ENCODE measurements at places on chromosomes 6 and 20.

DNA sequence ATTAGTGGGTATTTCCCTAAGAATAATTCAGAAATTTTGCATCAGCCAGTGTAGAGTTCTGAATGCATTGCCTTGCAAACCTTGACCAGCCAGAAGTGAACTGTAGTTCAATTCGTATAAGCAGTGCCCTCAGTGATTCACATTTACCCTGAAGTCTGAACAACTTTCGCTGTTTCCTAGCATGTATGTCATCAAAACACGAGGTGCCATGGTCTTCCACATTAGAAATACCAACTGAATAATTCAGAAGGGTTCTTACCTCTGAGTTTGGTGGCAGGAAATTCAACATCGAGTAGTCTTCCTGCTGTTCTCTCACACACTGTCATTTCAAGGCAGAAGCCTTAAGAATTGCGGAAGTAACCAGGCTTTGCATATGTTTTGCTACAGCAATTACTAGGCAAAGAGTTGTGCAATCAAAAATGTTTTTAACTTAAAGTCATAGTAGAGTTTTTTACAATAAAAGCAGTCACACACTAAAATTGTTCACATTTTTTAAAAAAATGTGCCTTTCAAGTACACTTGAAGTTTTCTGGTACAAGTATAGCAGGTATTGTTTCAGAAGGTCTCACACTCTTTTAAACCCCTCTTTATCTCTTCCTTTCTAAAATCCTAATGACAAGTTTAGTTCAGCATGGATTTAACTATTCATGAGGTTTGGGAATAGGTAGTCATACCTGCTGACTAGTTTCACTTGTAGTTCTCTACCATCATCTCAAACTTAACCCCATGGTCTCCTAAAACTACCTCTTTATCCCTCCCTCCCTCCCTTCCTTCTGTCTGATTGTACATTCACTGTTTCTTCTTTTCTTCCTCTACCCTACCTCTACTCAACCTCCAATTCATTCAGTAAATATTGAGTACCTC is 118.3 kb downstream of the STXBP5 start:
- DNase-seq, result no peak

- no peak for DNase-seq
Observed at GRCh38 chr6:25524542-25524941, 127.5 kb upstream of the SCGN start.

DNA sequence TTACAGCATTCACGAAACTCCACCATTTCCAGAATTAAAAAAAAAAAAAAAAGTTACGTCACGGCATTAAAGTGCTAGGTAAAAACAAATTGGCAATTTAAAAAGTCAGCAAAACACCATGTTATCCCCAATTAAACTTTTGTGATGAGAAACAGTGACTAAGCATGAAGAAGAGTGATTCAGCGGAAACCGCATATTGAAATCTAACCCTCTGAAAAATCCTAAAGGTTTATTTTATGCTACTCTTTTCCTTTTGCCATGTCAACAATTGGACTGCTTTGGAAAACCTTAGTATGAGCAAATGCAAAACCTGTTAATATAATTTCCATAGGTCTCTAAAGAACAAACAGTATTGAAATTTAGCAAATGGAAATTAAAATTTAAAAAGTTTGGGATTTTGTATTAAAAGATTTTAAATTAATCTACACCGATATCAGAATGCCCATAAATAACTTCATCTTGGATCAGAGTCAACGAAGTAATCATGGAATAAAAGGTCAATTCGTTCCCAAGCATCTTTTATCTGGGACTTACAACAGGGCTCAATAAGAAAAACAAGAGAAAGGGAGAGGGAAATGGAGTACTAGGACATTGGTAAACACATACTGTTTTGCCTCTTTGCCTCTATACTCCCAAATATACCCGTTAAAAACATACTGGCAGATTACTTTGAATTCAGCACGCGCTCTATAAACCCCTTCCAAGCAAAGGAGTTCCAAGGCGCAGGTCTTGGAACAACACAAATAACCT is 1.1 kb downstream of the FBXO30 start:
- DNase-seq, result no peak

- DNase-seq, result no peak
Observed at GRCh38 chr6:124995131-124995530, 32.9 kb downstream of the RNF217 start.

GRCh38 chr6:15909290-15910070 is 219.4 kb upstream of the MYLIP start:
- no peak for DNase-seq

Measured in CD8-positive, alpha-beta T cell (primary cell).